Ascending aorta (tissue), 2 donors: ENCODE measurements at places on chromosomes 6 and 20.

GRCh38 chr20:33158637-33159385 is 9.1 kb upstream of the BPIFA2 start:
- no peak for DNase-seq

GRCh38 chr6:39476151-39476550 is 153.6 kb upstream of the KCNK16 start:
- DNase-seq: no peak

DNA sequence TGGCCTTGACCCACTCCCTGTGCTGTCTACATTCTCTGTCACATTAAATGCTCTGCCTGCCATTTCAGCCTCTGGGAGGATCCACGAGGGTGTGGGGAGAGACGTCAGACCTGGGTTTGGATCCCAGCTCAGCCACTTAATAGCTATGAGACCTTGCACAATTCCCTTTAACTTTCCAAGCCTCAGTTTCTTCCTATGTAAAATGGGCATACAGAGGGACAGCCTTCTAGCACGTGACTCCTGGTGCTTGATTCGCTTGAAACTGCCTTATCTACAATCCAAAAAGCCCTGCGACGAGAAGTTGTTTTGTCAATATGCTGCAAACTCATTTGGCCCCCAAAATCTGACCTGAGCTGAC is 40.0 kb downstream of the TOX2 start:
- no peak for DNase-seq

GRCh38 chr6:133388731-133389130 is 147.6 kb downstream of the EYA4 start:
- DNase-seq: no peak

DNA sequence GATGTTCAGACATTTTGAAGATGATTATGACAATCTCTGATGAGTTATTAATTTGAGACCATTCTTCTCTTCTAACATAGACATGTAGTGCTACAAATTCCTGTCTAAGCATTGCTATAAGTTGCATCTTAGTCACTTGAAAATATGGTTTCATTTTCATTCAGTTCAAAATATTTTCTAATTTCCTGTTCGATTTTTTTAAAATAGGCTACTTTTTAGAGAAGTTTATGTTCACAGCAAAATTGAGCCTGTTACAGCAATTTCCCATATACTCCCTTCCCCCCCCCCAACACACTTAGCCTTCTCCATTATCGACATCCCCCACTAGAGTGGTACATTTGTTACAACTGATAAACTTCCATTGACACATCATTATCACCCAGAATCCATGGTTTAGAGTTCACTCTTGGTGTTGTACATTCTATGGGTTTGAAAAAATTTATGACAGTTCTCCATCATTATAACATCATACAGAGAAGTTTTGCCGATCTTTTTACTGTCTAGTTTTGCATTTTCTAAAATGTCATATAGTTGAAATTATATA is 31.2 kb downstream of the PLAGL1 start:
- DNase-seq: no peak

DNA sequence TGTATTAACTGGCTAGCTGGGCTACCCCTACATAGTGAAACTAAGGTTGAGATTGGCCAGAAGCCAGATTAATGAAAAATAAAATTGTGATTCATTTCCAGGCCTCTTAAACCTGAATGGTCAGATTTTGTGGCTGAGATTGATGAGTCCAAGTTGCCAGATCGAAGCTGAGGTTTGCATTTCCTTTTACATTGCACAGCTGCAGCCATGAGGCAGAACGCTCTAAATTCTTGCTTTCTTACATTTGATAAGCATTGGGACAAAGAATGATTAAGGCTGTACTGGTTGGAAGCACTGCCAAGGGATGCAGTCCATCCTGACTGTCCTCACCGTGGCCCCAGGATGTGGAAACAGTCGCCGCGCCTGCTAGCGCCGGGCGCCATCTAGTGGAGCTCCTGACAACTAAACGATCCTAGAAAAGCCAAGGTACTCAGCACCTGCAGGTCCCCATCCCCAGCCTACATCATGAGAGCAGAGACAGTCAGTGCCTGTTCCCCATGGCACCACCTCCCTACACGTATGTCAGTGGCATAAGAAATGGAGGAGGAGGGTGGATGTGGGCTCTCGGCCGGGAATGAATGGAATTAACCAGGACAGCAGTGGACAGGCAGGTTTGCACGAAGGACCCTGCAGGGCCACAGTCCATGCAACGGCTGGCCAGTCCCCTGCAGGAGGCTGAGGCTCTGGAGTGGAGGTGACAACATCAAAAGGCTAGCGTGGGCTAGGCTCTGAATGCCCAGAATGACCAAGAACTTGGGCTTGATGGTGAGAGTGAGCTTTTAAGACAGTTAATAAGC is 19.0 kb downstream of the PXDC1 start:
- DNase-seq: no peak

- DNase-seq: no peak
Observed at GRCh38 chr6:1312203-1312472, 240 bp downstream of the FOXQ1 start.

DNA sequence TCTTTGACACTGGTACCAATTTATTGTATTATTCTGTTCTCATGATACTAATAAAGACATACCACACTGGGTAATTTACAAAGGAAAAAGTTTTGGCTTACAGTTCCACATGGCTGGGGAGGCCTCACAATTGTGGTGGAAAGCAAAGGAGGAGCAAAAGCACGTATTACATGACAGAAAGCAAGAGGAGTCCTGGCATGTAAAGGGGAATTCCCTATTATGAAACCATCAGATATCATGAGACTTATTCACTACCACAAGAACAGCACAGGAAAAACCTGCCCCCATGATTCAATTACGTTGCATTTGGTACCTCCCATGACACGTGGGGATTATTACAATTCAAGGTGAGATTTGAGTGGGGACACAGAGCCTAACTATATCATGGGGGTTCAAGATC is 43.4 kb downstream of the SLC22A2 start:
- no peak for DNase-seq

- DNase-seq: no peak
Observed at GRCh38 chr6:47032974-47033765, 9.0 kb downstream of the ADGRF1 start.

GRCh38 chr6:113120582-113121285 is 736.4 kb upstream of the MARCKS start:
- DNase-seq: no peak

DNA sequence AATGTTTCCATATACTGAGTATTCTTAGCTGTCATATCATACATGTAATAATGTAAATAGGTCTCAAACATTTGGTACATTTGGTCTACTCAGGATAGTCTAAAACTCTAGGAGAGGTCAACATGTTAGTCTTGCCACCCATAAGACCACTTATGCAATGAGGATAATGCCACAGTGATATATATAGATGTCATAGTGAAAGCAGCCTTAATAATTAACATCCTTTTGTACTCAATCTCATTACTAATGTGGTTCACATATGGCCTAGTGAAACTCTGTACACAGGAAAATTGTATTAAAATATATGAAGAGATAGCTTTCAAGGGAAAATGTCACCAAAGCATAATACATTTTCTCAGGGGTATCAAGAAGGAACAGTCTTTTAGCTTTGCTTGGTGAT is 577.9 kb downstream of the TFAP2B start:
- no peak for DNase-seq

GRCh38 chr6:46234156-46234556 is 63.4 kb upstream of the ENPP5 start:
- no peak for DNase-seq

DNA sequence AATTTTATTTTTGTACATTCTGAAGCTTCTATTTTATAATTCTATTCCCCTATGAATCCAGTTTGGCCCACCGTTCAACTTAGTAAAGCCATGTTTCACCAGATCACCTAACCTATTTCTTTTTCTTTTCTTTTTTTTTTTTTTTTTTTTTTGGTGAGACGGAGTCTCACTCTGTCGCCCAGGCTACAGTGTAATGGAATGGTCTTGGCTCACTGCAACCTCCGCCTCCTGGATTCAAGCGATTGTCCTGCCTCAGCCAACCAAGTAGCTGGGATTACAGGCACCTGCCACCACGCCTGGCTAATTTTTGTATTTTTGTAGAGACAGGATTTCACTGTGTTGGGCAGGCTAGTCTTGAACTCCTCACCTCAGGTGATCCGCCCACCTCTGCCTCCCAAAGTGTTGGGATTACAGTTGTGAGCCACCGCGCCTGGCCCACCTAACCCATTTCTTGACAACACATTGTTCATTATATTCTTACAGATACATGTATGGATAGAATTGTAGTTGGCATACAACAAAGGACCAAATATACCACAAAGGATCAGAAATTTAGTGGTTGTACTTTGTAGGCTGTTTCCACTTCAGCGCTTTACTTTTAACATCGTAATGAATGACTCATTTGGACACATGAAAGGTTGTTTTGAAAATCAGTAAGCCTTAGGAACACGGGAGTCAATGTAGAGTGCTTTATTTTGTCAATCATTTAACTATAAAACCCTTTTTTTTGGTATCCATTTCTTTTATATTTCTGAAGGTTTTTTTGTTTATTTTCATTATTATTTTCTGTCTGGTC is 63.2 kb downstream of the GJA1 start:
- DNase-seq: no peak

DNA sequence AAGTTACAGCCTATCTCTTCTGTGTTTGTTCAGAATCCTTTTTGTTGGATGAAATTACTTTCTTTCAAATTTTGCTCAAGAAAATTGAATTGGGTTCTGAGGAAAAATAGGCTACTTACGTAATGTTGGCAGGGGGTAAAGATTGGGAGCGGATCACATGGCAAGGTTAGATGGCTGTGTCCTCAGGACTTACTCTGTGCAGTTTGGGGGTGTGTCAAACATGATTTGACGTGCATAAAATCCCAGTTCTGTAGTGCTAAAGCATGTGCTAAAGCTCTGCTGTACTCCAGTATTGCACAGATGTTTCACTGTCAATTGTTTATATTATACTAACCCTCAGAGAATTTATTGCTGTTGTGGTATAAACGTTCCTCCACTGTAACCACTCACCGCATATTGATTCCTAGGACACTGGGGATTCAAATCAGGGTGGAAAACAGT is 2.6 kb downstream of the NT5E start:
- no peak for DNase-seq

- DNase-seq: no peak
Observed at GRCh38 chr6:110158479-110158878, 21.0 kb downstream of the WASF1 start.

GRCh38 chr6:101401792-101402621 is 8.5 kb downstream of the GRIK2 start:
- DNase-seq: no peak

- no peak for DNase-seq
Observed at GRCh38 chr6:37540390-37540789, 40.7 kb upstream of the CCDC167 start.

GRCh38 chr6:38570750-38571149 is 69.0 kb downstream of the BTBD9 start:
- DNase-seq: no peak

DNA sequence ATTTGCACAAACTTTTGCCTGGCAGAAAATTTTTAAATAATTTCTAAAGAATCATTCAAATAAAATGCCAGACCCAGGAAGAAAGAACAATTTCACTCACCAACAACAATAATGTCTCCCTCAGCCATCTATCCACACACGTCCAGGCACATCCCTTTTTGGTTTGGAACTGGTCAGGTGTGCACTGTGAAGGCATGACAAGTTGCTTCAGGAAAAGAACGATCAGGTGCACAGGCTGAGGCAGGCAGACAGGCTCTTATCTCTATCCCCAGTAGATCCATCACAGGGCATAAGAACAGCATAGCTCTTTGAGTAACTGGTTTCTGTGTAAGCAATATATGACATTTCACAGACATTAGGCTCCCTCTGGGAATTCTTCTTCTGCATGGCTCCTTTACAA is 18.1 kb upstream of the NXT1 start:
- DNase-seq: no peak

DNA sequence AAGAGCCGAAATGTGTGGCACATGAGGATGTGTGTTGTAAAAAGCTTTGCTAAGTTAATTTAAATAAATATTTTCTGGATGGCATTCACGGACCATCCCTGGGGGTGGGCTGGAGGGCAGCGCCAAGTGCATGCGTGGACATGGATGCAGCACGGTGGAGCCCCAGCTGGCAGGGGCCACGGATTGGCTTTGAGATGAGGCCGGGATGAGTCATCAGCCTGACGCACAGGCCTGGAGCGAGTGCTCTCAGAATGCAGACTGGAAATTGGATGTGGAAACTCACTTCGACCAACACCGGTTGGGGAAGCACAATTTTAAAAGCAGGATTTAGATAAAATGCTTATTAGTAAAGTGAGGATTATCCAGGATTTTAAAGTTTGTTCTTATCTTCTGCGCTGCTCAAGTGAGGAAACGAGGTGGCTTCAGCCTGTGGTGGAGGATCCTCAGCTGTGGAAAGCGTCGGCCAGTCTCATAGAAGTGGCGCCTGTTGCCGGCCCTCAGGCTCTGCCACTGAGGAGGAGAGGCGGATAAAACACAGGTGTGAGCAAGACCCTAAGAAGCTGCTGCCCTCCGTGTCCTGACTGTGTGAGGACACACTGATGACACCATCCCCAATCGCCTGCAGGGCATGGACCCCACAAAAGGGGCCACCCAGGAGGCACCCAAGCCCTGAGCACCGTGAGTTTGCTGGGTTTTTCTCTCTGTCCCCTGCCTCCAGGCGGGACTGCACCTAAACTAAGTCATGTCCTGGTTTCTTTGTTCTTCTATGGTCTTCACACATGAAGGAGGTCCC is 279.7 kb downstream of the CDH4 start:
- DNase-seq: no peak

GRCh38 chr6:53877151-53877550 is 82.3 kb downstream of the LRRC1 start:
- no peak for DNase-seq

GRCh38 chr6:53834132-53834531 is 39.3 kb downstream of the LRRC1 start:
- DNase-seq: no peak

- DNase-seq: no peak
Observed at GRCh38 chr6:130888246-130888645, 61.0 kb downstream of the SMLR1 start.

- no peak for DNase-seq
Observed at GRCh38 chr6:75746221-75746620, 2.8 kb upstream of the MYO6 start.

DNA sequence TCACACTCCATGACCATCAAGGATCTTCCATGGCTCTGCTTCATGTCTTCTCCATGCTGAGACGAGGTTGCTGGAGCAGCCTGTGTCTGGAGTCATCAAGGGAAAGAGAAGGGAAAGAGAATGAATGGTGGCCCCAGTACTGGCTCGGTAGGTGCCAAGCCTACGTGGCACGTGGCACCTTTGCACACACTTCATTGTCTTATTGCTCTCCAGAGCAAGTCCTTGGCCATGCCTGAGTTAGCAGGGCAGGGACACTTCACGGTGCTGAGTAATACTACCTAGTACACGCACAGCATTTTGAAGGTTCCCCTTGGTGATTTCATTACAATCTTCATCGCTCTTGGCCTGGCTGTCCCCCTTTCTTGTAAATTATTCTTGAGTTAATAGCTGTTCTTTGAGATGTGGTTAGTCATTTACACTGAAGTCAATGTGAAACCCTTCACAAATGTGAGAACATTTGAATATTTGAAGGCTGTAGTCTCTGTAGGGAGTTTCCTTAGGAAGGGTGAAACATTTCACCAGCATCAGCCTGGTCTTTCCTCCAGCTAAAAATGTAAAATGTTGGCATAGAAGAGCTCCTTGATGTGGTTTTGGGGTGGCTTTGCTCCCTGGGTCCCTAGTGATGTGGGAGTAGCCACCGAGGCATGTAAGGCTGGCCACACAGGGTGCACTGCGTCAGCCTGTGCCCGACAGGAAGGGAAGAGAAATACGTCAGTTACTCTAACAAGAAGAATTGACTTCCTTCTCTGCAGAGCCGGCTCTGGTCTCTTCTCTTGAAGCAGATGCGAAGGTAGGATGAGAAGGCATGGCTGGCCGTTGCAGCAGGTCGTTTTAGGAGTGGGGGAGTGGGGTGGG is at the start of gene SYTL3:
SYTL3 (plus strand) TSS at position 766 of the 855 bp plus-strand sequence. CDS start 13,215 bp downstream, outside the sequence.
- peak; percentile 59 for DNase-seq
